ENCODE measurements at places on chromosomes 7 and 10.

GRCh38 chr10:88617772-88618300 lies 31.3 kb downstream of the LIPJ start:
- DNase-seq, result no peak

GRCh38 chr10:6095810-6096570 lies 7.2 kb downstream of the RBM17 start:
- DNase-seq, result no peak

DNA sequence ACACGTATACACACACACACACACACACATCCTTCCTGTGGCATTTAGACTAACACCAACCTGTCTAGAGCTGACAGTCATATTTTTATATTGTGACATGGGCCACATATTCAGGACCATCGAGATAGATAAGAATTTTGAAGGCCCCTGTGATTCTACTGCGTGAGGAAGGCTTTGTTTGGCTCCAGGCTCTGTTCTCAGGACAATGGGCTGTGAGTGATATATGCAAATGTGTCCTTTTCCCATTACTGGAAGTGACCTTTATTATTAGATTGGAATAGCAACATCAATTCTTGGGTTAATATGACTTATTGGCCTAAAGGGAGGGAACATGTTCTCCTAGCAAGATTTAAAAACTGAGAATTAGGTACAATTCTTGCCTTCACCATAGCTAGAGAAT lies 156.1 kb downstream of the SPAG6 start:
- DNase-seq, result no peak

GRCh38 chr7:156752367-156753228 lies 112.0 kb downstream of the RNF32 start:
- DNase-seq, result no peak

GRCh38 chr10:21972584-21972983 lies 30.9 kb downstream of the DNAJC1 start:
- no peak for DNase-seq

DNA sequence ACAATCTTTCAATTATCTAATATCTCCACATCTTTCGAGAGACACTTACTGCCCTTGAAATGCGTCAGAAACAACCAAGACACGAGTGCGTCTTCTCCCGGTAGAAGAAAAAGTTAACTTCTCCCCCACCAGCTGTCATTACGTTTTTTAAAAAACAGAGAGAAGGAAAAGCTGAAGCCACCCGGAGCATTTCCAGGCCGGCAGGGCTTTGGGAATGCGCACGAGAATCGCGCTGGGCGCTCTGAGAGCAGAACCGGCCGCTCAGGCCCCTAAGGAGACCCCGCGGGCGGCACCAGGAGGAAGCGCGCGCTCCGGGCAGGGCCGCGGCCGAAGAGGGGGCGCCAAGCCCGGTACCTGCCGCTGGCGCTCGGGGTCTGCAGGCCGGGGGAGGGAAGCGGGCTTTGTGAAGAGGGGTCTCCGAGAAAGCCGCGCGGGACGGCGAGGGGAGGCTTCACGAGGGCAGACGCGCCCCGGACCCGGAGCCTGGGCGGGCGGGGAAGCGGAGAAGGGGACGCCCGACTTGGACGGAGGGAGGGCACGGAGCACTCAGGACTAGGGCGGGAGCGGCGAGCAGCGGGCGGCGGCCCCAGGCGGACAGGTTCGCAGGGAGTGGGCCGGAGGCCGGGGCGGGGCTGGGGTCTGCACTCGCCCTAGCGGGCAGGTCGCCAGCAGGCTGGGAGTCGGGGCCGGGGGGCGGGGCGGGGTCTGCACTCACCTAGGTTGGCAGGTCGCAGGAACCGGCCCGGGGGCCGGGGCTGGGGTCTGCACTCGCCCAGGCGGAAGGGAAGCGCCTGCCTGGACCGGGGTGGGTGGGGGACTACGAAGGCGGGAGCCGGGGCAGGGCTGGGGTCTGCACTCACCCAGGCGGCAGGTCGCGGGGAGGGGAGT lies 932 bp downstream of the ESYT2 start:
- DNase-seq, result no peak

- peak; percentile 67 for DNase-seq
Measured at GRCh38 chr10:71880425-71881306, 29.6 kb upstream of the PSAP start.

DNA sequence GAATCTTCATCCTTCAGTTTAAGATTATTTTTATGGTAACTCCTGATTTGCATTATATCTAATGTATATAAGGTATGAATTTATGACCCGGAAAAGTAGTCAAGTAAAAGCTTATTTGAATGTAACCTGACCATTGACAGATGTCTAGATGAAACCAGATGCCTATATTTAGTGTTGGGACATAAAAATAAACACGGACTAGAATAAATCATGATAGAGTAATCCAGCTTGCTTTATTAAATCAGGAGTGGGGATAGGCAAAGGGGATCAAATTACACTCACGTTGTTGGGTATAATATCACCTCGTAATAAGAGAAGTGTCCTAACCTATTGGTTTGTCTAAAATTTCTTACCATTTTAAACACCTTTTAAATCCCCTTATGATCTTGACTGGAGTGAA lies 244.6 kb downstream of the AGMO start:
- no peak for DNase-seq

- no peak for DNase-seq
Measured at GRCh38 chr10:121494296-121494695, 103.9 kb downstream of the FGFR2 start.

GRCh38 chr10:132654121-132654571 lies 116.6 kb downstream of the INPP5A start:
- DNase-seq, result no peak

- no peak for DNase-seq
Measured at GRCh38 chr10:89475125-89475524, 60.3 kb downstream of the SLC16A12 start.

DNA sequence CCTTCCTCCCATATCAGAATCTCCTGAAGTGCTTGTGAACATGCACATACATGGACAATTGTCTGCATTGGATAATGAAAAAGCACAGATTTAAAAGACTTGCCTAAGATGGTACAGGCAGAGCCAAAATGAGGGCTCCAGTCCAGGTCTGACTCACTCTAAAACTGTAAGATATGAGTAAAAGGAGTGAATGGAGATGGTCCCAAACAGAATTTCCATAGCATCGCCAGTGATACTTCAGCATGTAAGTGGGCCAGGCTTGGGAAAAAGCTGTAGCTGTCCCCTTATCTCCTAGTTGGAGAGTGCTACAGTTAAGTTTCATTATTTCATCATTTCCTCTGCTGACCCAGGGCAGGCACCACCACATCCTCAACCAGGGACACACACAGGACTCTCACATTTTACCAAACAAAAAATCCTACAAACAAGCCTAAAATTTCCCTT lies 26.4 kb upstream of the IL6 start:
- no peak for DNase-seq

- no peak for DNase-seq
Measured at GRCh38 chr7:940599-941408, 13.7 kb downstream of the ADAP1 start.

- no peak for DNase-seq
Measured at GRCh38 chr10:13231808-13232207, 2.4 kb downstream of the UCMA start.

- no peak for DNase-seq
Measured at GRCh38 chr10:14513123-14513522, 182.4 kb upstream of the FRMD4A start.

DNA sequence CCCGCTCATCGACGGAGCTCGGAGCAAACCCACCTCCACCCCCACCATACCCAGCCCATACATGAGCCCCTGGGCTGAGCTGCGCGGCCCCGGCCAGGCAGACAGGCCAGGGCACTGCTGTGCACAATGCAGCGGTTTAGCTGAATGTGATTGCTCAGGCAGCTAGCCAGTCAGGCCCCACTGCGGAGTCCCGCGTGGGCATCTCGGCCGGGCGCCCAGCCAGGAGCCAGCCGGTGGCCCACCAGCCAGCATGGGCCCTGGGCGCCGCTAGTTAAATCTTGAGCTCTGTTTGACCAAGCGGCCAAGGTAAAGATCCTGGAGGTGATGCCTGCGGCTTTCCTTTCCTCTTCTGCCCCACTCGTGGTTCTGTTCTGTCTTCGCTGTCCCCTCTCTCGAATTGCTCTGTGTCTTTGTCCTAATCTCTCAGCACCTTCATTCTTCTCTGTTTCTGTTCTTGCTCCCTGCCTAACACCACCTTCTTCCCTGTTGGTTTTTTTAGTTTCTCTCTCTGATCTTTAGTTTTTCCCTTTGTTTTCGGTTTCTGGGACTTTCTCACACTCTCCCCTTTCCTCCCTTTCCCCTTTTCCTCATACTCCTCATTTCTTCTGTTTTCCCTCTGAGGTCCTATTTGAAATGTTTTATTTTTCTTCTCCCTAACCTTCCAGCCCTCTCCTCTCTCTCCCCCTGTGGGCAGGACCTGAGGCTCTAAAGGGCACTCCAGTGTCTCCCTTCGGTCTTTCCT lies 6.6 kb downstream of the UFSP1 start:
- no peak for DNase-seq

DNA sequence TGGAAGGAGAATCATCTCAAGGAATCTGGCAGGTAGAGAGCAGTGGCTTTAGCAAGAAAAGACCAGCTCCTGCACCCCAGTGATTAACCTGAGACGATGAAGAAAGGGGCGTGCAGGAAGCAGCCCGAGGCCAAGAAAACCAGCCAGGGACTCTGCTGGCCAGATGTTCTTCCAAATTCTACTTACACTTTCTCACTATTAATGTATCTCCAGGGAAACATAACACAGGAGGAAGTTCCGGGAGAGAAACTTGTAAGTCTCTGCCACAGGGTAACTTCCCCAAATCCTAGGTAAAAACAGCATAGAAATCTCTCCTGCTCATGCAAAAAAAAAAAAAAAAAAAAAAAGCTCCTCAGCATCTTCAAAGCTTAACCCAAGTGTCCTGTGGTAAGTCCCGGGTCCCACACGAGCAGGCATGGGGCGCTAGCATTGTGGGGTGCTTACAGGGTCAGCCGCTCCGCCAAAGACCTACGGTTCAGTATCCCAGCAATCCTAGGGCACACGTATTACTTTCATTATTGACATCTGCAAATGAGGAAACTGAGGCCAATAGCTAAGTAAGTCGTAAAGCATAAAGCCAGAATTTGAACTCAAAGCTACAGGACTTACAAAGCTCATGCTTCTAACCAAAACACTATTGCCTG lies 97.2 kb upstream of the GNA12 start:
- DNase-seq, result no peak

- DNase-seq, result peak; percentile 42
Measured at GRCh38 chr10:59176241-59177030, at the start of gene PHYHIPL. TSS of gene PHYHIPL (plus strand) at chr10:59176643. CDS start at chr10:59176854, 211 bp downstream.

GRCh38 chr10:7722927-7723529 lies 19.9 kb downstream of the ITIH2 start:
- DNase-seq, result no peak

DNA sequence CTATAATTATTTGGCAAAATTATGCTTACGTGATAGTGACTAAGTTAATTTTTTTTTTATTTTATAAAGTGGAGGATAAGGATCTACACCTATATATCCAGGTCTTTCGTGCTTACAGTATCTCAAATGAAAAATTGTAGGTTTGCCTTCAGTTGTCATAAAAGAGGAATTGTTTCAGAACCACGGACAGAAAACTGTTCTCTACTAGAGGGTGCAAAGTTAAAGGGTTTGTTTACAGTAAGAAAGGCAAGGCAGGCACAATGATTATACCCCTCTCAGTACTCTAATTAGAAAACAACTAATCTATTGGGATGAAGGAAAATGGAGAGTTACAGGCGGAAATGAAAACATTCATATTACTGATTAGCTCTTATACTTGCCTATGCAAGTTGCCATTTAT lies 1.5 kb downstream of the PCLO start:
- no peak for DNase-seq

DNA sequence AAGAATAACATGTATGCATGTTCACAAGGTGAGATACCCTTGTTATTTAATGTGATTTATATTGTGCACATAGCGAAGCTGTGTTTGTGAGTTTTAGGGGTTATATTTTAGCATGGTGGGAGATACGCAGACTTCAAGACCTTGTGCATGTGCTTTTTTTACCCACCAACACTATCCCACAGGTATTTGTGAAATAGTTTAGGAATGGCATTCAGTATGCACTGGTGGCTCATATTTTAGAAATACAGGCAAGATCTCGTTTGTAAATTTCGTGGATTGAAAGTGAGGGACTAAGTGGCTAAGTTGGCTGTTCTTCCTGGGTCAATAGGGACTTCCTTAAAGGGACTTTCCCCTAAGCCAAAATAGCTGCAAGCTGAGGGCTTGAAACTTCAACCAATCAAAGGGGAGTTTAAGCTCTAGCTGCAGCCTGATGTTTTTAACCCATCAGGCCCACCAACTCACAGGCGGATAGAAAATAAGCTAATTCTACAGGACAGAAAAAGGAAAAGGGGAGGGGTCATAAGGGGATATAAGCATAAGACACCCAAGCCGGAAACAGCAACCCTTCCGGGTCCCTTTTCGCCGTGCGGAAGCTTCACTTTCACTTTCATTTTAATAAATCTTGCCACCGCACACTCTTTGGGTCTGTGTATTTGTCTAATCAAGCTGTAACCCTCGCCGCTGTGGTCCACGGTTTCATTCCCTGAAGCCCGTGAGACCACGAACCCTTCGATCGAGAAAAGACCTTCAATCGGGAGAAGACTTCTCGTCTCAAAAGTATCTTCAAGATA lies 291.0 kb downstream of the GPR158 start:
- DNase-seq, result peak; percentile 11

DNA sequence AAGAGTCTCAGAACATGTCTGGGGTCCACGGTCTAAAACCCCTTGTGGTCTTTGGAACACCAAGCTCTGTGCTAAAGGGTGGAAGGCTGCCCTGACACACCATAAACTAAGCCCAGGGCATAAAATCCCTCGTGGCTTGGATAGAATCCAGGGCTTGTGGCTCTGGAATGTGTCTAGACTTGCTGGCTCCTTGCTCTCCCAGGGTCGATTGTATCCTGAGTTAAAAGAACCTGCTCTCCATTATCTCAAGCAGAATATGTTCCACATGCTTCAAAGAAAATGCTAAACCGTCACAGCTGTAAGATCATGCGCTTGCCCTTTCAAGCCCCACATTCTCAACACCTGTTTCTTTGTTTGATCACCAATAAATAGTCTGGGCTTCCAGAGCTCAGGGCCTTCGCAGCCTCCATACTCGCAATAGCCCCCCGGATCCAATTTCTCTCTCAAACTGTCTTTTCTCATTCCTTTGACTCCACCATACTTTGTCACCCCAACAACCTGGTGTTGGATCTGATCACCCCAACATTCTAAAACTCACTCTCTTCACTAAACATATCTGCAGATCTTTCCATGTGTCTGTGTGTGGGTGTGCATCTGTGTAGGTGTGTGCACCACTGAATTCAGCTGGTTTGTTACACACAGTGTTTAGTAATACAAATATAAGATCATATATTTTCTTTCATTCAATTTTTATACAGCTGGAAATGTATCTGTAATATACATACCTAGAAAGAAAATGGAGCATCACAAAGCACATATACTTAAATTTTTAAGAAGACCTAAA lies 238.5 kb downstream of the ZMYND11 start:
- no peak for DNase-seq

GRCh38 chr7:104983076-104983577 lies 30.9 kb upstream of the KMT2E start:
- peak; percentile 39 for DNase-seq

- DNase-seq, result no peak
Measured at GRCh38 chr10:63262430-63263073, 129.4 kb downstream of the NRBF2 start.
